ENCODE measurements at places on chromosomes 7 and 10.

GRCh38 chr7:102473271-102473991 lies 5.3 kb downstream of the POLR2J start:
- no peak for DNase-seq

GRCh38 chr10:124345521-124345920 lies 73.2 kb downstream of the OAT start:
- no peak for DNase-seq

DNA sequence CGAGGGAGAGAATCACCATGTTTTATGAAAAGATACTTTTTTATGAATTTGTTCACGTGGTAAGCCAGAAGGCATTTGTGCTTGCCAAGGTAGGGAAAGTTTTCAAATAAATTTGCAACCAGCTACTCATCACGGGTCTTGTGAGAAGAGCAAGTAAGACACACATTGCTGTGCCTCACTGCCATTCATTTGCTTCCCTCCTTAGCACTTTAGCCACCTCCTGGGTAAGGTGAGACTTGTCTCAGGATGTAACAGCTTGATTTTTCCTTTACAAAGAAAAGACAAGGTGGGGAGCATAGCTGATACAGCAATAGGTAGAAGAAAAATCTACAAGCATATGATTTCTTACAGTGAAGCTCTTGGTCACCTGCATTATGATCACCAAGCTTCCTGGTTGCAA lies 342.4 kb upstream of the GRM3 start:
- DNase-seq = no peak

- DNase-seq = no peak
These were observed 139.0 kb downstream of the VIPR2 start for GRCh38 chr7:159005618-159006017.

DNA sequence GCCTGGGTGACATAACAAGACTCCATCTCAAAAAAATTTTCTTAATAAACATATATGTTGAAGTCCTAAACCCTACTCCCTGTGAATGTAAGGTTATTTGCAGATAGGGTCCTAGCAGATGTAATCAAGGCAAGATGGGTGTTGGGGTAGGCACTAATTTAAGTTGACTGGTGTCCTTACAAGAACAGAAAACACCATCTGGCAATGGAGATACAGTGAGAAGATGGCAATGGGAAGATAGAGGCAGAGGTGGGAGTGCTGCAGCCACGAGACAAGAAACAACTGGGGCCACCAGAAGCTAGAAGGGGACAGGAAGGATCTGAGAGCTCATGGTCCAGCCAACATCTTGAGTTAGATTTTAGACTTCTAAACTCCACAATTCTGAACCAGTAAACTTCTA lies 606.4 kb downstream of the CNTNAP2 start:
- no peak for DNase-seq

GRCh38 chr10:92291921-92292845 lies 1.2 kb downstream of the MARCHF5 start:
- no peak for DNase-seq

GRCh38 chr10:129042776-129043595 lies 424.1 kb upstream of the MGMT start:
- DNase-seq = no peak

- DNase-seq = no peak
These were observed 113.5 kb upstream of the IL6 start for GRCh38 chr7:22613496-22613895.

DNA sequence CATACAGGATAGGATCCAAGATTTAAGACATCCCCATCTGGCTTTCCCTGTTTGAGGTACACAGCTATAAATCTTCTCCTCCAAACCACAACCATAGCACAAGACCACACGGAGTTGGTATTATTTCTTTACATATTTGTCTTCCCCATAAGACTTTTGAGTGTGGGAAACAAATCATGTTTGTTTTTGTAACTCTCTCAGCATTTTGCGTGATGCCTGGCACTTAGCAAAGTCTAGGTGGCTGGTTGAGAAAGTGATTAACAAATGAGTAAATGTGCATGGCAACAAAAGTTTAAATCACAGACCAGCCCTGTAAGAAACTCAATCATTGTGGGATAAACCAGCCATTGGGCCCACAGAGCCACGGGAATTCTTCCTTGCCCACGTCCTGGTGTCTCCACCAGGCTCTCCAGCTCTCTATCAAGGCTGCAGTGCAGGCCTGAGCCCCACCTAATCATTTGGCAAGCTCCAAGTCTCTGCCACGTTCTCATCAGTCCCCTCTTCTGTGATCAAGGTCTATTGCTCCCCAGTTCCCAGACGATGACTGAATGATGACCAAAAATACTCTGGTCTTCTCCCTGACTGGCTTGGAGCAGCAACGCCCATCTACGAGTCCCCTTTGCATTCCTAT lies 317.8 kb downstream of the TNS3 start:
- no peak for DNase-seq

GRCh38 chr10:97647556-97647955 lies 7.1 kb downstream of the PI4K2A start:
- no peak for DNase-seq

DNA sequence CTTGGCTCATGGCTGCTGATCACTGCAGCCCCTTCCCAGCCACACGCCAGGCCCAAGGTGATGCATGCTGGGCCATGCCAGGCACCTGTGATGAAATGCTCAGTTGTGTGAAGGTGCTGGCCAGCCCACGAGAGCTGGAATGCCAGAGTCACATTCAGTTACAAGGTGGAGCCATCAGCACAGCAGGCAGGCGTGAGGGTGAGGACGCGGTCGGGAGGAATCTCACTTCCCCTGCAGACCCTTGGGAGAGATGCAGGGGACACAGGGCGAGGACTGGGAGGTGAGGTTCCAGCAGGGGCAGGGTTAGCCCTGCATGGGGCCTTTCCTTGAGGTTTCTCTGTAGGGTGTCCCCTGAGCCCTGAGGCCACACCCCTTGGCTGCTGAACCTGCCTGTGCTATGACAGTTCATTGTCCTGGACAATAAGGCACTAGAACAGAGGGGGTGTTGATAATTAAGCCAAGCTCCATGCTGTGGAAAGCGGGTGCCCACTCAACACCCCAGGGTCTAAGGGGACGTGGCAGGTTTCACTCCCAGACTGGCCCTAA lies 82.4 kb downstream of the ADARB2 start:
- DNase-seq = no peak

DNA sequence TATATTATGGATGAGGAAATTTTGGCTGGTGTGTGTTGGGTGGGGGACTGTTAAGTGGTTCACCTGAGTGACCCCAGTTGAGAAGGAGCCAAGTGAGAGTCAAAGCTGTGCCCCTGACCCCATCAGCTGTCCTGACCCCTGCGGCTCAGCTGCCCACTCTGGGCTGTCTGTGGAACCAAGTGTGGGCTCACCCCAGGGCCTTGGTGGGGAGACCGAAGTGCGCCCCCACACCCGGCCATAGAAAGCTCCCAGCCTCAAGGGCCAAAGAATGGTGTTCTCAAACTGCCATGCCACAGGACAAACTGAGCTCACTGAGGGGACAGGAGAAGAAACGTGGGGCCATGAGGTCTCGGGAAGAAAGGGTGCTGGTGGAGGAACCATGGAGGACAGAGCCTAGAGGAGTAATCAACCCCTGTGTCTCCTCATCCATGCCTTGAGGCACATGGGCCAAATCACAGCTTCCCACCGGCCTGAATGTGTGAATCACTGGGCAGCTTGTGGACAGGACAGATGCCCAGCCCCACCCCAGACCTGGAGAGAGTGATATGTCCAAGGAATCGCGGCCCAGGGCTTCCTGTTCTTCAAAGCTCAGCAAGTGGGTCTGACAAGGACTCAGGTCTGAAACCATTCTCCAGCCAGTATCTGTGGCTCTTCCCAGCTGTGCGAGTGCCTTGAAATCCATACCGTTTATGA lies 86.2 kb upstream of the CACUL1 start:
- no peak for DNase-seq

DNA sequence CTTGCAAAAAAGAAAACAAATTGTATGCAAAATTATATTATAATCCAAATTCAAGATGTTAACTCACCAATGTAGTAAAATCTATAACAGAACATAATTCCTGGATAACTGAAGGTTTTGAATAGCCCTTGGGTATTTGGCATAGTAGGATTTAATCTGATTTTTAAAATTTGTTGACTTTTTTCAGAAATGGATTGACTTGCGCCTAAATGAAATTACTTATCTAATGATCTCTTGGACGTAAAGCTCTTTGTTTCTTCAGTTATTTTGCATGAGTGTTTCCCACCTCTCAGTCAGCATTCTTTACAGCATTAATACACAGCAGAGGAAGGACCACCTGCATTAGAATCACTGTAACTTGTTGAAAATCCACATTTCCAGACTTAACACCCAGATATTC lies 169.6 kb downstream of the SEPTIN7 start:
- no peak for DNase-seq

DNA sequence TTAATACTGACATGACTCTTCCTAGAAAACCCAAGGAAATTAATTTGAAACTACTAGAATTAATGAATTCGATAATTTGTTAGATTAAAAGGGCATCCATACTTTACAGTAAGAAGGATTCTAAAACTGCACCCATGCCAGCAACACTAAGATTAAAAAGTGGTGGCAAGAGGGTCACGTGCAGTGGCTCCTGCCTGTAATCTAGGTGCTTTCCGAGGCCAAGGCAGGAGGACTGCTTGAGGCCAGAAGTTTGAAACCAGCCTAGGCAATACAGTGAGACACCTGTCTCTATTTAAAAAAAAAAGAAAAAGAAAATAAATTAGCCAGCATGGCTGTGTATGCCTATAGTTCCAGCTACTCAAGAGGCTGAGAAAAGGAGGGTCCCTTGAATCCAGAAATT lies 58.2 kb downstream of the SRPK2 start:
- no peak for DNase-seq

- DNase-seq = no peak
These were observed 908 bp downstream of the NOM1 start for GRCh38 chr7:156950381-156950858.

- no peak for DNase-seq
These were observed 13.1 kb downstream of the PIP4K2A start for GRCh38 chr10:22701132-22701826.

DNA sequence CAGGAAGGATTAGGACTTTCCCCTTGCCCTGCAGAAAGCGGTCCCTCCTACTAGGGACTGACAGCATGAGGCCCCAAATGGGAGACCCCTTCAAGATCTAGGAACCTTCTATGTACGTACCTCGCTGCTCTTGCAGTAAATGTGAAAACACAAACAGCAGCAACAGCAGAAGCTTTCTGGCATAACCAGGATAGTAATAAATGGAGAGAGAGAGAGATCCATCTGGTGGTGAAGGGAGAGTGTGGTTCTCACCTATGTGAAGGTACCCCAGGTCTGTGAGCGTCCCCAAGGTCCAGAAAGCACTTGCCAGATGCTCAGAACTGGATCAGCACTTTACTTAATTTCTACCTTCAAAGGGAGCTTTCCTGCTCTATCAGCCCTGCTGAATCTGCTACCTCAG lies 592.7 kb downstream of the PARD3 start:
- no peak for DNase-seq

- DNase-seq = no peak
These were observed 4.8 kb downstream of the INA start for GRCh38 chr10:103281753-103282152.

- DNase-seq = no peak
These were observed 67.8 kb downstream of the TAF3 start for GRCh38 chr10:7886056-7886455.

GRCh38 chr10:111600772-111601171 lies 523.9 kb downstream of the ADRA2A start:
- DNase-seq = no peak

DNA sequence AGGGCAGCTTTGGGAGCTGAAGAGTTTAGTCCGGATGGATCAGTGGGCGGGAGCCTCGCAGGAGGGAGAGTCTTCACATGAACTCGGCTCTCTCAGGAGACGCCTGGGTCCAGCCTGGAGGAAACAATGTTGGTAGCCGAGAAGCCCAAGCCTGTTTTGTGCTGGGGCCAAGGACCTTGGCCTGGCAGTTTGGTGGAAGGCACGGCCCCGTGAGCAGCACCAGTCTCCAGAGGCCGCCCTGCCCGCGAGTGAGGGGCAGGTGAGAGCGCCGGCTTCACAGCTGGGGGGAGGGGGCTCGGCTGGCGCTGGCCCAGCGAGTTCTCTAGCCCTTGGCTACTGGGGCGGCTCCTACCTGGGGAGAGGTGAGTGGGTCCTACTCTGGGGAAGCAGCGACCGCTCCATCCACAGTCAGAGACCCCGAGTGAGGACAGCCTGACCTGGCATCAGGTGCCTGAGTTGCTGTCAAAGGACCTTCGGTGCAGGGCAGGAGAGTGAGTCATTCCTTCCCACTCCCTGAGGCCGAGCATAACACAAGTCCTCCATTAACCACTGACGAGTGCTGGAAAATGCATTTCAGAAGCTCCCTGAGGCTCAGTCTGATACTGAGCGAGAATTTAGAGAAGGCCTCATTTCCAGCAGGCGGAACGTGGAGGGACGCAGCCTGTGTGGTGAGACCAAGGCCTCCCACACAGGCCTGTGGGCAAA lies 89.3 kb upstream of the DIP2C start:
- DNase-seq = no peak

DNA sequence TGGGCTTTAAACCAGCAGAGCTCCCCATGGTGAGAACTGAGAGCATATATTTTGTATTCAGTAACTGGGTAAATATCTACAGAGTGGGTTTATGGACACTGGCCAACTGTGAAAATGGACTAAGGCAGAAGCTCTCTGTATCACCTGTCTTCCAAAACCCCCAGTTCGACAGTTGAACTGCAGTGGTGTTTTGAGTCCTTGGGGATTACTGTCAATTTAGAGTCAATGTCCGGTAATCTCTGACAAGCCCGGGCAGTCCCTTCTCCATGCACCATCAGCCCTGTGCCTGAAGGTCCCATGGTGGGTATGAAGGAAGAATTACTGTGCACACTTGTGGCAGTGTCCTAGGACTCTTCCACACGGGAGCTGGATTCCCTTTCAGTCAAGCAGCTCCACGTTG lies 235.0 kb downstream of the CCSER2 start:
- no peak for DNase-seq

- no peak for DNase-seq
These were observed 440.2 kb downstream of the HTR7 start for GRCh38 chr10:90417476-90418210.

- no peak for DNase-seq
These were observed 25.7 kb downstream of the SUV39H2 start for GRCh38 chr10:14904316-14904732.

DNA sequence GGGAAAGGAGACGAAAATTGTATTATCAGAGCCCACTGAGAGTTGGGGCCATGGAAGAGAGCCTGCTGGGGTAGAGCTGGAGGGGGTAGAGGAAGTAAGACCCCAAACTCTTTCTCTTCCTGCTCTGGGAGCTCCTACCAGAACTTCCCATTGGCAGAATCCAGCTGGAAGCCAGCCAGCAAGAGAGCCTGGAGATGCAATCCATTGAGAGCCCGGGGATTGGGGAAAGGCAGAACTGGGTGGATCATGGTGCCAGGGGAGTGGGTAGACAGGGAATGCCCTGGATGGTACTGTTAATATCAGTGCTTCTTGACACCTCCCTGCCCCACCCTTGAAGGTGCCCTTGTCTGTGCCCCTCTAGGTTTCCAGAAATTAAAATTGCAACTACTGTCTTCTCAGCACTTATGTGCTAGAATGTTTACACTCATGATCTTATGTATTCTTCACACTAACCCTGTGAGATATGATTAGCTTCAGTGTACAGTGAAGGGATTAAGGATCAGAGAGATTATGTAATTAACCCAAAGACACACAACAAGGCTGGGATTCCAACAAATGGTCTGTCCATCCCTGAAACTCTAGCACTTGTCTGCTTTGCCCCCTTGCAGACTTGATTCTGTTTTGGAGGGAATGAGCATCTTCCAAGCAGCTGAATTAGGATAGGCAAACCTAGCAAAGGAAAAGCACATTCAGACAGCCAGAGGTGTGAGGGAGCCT lies 154.1 kb downstream of the C10orf105 start:
- no peak for DNase-seq

- no peak for DNase-seq
These were observed 175.7 kb upstream of the AUTS2 start for GRCh38 chr7:69422574-69422985.

All from stimulated activated CD8-positive, alpha-beta memory T cell treated with anti-CD3 and anti-CD28 coated beads, Interleukin-15, amount 100 ng/mL, for 1 hour (primary cell).